ENCODE measurements at places on chromosomes 7 and 10.
A peak's percentile ranks its signal among the peaks of the same experiment; 100 is the strongest.

DNA sequence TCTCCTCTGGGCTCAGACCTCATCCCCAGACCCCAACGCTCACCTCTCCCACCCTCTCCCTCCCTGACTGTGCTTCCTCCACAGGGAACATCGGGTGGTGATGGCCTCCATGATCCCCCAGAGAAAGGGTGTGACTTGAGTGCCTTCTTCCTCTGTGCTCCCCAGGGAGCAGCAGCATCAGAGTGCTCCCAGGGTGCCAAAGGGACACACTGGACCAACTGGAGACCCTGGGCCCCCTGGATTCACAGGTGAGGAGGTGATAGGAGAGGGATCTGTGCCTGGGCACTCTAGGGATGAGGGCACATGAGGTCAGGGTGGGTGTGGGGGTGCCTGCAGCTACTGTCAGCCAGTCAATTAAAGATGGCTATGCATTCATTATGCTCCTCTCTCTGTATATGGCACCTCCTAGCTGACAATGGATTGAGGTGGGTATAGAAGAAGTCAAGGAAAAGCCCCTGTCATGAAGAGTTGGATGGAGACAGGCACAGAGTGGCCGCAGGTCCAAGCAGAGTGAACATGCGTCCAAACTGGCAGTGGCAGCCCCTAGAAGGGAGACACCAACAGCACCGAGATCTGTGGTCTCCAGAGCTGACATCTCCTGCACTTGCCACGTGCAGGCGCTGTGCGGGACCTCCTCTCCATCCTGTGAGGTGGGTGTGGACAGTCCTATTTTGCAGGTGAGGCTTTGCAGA lies 15.5 kb upstream of the VOPP1 start:
- no peak for DNase-seq

- DNase-seq = no peak
Measured at GRCh38 chr10:23096802-23097549, 1.6 kb downstream of the MSRB2 start.

DNA sequence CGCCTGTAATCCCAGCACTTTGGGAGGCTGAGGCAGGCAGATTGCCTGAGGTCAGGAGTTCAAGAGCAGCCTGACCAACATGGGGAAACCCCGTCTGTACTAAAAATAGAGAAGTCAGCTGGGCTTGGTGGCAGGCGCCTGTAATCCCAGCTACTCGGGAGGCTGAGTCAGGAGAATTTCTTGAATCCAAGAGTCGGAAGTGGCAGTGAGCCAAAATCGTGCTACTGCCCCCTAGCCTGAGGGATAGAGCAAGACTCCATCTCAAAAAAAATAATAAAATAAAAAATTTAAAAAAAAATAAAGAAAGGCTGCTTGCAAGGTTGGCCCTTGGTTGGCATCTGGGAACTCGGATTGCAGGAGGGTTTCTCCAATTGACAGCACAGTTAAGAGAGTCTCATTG lies 221.6 kb downstream of the DGKI start:
- no peak for DNase-seq

- DNase-seq = no peak
Measured at GRCh38 chr7:1650363-1651030, 19.6 kb upstream of the ELFN1 start.

DNA sequence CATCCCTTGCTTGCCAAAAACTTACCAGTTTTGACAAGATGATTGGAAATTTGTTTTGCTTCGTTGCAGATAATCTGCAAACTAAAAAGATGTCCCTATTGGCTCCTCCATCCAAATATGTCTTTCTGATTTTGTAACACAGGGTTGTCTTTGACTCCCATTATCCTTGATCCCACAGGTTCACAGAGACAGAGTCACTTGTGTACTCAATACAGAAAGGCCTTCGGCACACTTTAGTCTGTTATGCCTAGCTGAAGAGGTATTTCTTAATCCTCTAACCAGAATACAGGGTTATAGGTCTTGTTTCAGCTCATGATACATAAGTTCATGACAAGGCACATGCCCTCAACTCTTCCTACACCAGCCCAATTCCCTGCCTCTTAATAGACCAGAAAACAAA lies 10.7 kb upstream of the CNNM1 start:
- no peak for DNase-seq

- no peak for DNase-seq
Measured at GRCh38 chr10:86300931-86301830, 65.4 kb downstream of the GRID1 start.

- no peak for DNase-seq
Measured at GRCh38 chr10:73248259-73248724, 1.2 kb upstream of the DNAJC9 start.

- DNase-seq = no peak
Measured at GRCh38 chr7:81029511-81029910, 110.7 kb upstream of the SEMA3C start.

DNA sequence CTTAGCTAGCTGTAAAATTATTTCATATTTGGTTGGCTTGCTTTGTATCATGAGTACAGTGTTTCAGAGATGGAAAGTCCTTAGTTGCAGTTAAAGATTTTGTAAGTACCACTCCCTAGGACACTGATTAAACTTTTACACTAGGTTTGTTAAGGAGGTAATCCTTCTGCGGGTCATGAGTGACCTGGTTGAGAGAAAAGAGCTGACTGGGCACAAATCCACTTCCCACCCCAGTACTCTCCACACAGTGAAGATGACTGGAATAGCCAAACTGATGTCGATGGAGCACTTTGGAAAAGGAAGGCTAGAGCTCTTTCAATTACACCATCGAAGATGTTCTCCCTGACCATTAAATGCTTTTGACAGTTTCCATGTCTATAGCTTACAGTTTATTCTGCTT lies 191.9 kb downstream of the CSTF2T start:
- DNase-seq = no peak

- no peak for DNase-seq
Measured at GRCh38 chr7:121485467-121486243, 89.5 kb upstream of the FAM3C start.

DNA sequence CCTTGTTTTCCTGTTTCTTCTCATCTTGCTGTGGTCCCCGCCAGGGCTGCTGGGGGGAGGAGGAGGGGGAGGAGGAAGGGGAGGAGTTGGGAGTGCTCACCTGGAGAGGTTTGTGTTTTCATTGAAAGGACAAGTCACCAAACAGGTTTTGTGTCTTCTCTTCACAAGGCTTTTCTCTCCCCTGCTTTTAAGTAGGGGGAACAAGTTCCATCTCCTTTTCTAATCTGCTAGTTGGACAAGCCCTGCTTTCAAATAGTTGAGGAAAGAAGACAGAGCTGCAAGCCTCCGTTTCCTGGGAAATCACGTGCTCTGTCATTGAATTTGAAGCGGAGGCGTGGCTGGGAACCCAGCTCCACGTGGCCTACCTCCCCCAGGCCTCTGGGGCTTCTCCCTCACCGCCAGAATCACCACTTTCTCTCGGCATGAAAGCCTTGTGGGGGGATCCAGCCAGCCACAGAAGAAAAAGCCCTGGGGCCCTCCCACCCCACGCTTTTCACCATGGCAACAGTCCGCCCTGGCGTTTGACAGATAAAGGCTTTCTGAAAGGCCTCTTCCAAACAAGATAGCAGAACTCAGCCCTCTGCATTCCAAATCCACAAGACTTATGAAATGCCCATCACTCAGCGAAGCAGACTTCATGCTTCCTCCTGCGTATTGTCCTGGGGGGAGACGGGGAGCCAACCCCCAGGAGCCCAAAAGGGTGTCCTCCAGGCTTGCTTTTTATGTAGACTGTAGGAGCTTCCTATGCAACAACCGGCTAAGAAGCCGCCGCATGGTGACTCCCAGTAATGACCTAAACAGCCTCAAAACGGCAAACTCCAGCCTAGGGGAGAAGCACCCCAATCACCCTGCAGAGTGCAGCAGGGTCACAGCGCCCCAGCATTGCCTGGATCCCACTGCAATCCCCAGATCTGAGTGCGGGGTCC lies 51.7 kb downstream of the PROSER2 start:
- peak; percentile 14 for DNase-seq

DNA sequence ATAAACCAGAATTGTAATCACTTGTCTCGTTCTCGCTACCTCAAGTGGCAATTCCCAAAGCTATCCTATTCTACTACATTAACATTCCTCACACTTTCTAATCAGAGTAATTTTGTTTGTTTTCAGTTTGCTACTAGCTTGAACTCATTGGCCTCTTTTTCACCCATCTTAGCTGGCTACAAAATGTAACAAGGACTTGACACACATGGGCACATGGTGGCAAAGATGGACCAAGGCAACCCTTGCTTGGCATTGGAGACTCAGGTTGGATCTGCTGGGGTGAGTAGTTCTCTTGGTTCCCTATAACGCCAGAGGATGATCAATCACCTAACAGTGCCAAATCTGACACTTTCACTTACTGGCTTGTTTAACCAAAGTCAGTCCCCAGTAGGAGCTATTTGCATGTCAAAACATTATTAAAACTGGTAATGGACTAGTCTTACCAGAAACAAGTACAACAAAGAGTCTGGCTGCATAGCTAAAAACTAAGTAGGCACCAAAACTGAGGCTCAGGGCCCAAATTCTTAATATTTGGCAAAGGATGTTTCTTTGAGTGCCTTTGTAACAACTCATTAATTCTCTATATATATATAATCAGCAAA lies 1.9 kb downstream of the USP6NL start:
- no peak for DNase-seq

- no peak for DNase-seq
Measured at GRCh38 chr10:84991301-84991700, 662.9 kb downstream of the CCSER2 start.

- DNase-seq = no peak
Measured at GRCh38 chr10:132434405-132435005, 37.5 kb downstream of the PWWP2B start.

DNA sequence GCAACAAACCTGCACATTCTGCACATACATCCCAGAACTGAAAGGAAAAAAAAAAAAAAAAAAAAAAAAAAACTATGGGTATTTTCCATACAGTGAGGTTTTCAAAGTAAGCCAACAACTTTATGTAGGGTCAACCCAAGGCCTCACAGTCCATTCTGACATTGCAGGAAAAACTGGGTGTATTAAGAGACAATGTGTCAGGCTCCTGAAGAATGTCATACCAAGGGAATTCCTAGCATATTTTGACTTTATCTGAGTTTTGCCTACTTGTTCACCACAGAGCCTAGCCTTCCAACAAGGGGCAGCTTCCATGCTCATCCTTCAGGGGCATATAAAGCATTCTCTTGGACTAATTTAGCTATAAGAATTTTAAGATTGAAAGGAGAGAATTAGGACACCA lies 368.9 kb downstream of the PLXDC2 start:
- no peak for DNase-seq

- DNase-seq = no peak
Measured at GRCh38 chr7:15462721-15463389, 99.0 kb downstream of the AGMO start.

- DNase-seq = no peak
Measured at GRCh38 chr10:18157881-18158280, 17.7 kb downstream of the CACNB2 start.
